HT-29 (cell line): ENCODE measurements at places on chromosomes 12 and 14. TPM values are rescaled to one million over a fixed set of nuclear protein-coding genes. Genes with fewer than 3 reads are reported as not detected.

DNA sequence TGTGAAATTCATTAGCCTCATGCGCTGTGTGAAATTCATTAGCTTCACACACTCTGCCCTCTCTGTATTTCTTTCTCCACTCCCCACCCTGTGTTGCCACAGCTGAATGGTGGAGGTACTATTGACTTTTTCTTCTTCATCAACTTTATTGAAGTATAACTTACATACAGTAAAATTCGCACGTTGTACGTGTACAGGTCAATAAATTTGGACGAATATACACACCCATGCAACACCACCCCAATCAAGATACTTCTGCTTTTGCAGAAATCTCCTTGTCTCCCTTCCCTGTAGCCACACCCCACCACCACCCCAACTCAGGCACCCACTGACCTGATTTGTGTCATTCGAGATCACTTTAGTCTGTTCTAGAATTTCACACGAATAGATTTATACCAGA, 51.8 kb downstream of the FBXL14 start:
- no peak for DNase-seq

ARMH4 gene
- total RNA-seq = not detected in 2 replicates

GPD1 gene
- total RNA-seq = 8.0 and 9.5 TPM in 2 replicates

TRIM9 gene
- not detected in 2 replicates for total RNA-seq

CRY1 gene
- 24.4 and 27.1 TPM in 2 replicates for total RNA-seq
